B cell (primary cell): ENCODE measurements at places on chromosomes 1 and 21. TPM values are rescaled to one million over a fixed set of nuclear protein-coding genes. Genes with fewer than 3 reads are reported as not detected.

- no peak for DNase-seq
- no peaks in the 10 kb centered on the region for H3K36me3 ChIP-seq
- no peak overlapping the region for H3K27ac ChIP-seq
- peaks cover 3% of the 10 kb centered on the region for H3K27me3 ChIP-seq
Measured at GRCh38 chr1:6409053-6409452, 10.7 kb downstream of the HES2 start.

GRCh38 chr21:41597811-41598231 is 89.9 kb upstream of the TMPRSS2 start:
- no peak for DNase-seq
- no peaks in the 10 kb centered on the region for H3K4me1 ChIP-seq
- no peak overlapping the region for H3K4me3 ChIP-seq
- no peaks in the 10 kb centered on the region for H3K36me3 ChIP-seq

- H3K4me3 ChIP-seq, result no peak overlapping the region
- H3K27ac ChIP-seq, result no peak overlapping the region
- H3K27me3 ChIP-seq, result no peaks in the 10 kb centered on the region
- DNase-seq, result peak; percentile 22
- no peaks in the 10 kb centered on the region for H3K4me1 ChIP-seq
- no peaks in the 10 kb centered on the region for H3K36me3 ChIP-seq
Measured at GRCh38 chr21:16194095-16194787, 464.5 kb downstream of the USP25 start.

DNA sequence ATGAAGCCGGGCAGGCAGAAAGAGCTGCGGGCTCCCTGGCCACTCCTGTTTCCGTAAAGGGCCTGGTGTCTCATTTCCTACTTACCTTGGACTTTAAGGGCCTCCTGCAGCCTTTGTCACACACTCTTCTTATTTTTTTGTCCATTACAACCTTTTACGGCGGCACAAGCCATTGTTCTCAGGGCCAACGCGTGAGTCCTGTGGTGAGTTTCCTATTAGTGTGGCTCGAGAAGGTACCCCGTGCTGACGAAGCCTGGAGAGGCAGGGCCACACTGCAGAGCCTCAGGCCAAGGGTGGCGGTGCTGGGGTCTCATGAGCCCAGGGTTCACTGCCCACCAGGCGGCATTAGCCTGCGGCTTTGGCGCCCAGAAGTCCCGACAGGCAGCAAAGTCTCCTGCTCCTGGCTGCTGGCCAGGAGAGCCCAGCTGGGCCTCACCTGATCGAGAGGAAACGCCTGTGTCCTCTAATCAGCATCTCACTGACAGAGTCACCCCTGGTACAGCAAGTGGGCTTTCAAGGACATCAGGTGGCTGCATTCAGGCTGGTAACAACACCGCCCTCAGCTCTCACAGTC is 62.0 kb downstream of the SIK1 start:
- peaks cover 36% of the 10 kb centered on the region for H3K4me1 ChIP-seq
- H3K4me3 ChIP-seq, result no peak overlapping the region
- H3K27me3 ChIP-seq, result no peaks in the 10 kb centered on the region
- no peak for DNase-seq

DNA sequence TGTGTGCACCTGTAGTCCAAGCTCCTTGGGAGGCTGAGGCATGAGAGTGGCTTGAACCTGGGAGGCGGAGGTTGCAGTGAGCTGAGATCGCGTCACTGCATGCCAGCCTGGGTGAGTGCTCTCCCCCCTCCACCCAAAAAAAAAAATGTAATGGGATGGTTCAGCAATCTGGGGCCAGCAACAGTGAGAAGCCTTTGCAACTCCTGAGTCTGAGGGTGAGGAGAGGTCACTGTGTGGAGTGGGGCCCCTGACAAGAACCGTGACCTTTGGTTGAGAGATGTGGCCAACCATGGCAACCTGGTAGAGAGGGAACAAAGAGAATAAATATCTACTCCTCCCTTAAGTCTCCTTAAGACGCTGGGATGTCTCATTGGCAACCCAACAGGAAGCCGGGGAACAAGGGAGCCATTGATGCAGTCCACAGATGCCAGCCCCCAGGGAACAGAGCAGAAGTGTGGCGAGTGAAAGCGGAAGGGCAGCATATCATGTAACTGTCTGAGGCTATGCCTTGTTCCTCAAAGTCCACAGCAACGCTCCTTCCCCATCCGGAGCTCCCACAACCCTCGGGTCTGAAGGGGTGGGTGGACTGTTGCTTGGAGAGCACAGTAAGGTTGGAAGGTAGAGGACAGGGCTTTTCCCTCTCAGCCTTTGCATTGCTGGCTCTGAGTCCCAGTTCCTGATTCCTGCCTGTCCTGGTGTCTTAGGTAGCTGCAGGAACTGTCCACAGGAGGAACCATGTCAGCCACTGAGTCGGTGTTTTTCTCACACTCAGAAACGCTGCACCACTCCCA is 8.3 kb downstream of the TRNP1 start:
- DNase-seq, result peak; percentile 86
- peak overlapping the region; percentile 49 for H3K27ac ChIP-seq
- H3K4me3 ChIP-seq, result no peak overlapping the region

COL11A1 gene
- not detected in 2 replicates for total RNA-seq

GRCh38 chr1:228865627-228866330 is 130.5 kb downstream of the RHOU start:
- DNase-seq, result no peak
- no peaks in the 10 kb centered on the region for H3K4me1 ChIP-seq
- H3K36me3 ChIP-seq, result no peaks in the 10 kb centered on the region
- no peak overlapping the region for H3K27ac ChIP-seq
- H3K4me3 ChIP-seq, result no peak overlapping the region

ST6GALNAC3 gene
- 13.4 and 17.3 TPM in 2 replicates for total RNA-seq

- no peak overlapping the region for H3K4me3 ChIP-seq
- no peak for DNase-seq
- no peaks in the 10 kb centered on the region for H3K36me3 ChIP-seq
- no peaks in the 10 kb centered on the region for H3K4me1 ChIP-seq
Measured at GRCh38 chr1:21579791-21580190, 70.6 kb downstream of the ALPL start.

GRCh38 chr1:185351734-185352466 is 34.9 kb upstream of the IVNS1ABP start:
- H3K36me3 ChIP-seq, result no peaks in the 10 kb centered on the region
- H3K27me3 ChIP-seq, result no peaks in the 10 kb centered on the region
- DNase-seq, result no peak
- H3K27ac ChIP-seq, result no peak overlapping the region

GRCh38 chr1:22399421-22400091 is 52.1 kb upstream of the ZBTB40 start:
- H3K27me3 ChIP-seq, result peaks cover 30% of the 10 kb centered on the region
- H3K27ac ChIP-seq, result no peak overlapping the region
- no peak for DNase-seq
- no peaks in the 10 kb centered on the region for H3K4me1 ChIP-seq

LYSMD1 gene
- total RNA-seq, result 5.8 TPM in 2 replicates

- H3K27ac ChIP-seq, result no peak overlapping the region
- no peak for DNase-seq
- no peaks in the 10 kb centered on the region for H3K4me1 ChIP-seq
- no peaks in the 10 kb centered on the region for H3K36me3 ChIP-seq
- H3K27me3 ChIP-seq, result no peaks in the 10 kb centered on the region
Measured at GRCh38 chr1:215160351-215160750, 77.8 kb downstream of the KCNK2 start.

DNA sequence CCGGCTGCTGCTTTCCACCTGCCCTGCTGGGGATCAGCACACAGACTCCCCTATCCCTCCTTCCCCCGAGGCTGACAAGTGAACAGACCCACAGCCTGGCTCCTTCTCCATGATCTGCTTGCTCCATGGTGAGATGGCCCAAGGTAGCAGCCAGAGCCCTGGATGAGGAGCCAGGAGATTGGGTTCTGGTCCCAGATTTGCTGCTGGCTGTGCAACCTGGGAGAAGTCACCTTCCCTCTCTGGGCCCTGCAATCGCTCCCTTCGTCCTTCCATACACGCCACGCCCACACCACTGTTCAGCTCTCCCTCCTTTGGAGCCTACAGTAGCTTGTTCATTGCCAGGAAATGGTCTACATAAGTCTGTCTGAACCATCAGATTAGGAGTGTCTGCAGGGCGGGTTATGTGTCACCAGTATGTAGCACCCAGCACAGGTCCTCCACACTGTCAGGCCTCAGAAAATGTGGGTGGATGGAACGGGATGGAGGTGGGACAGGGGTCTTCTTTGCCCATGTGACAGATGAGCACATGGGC is 9.2 kb upstream of the EPHA8 start:
- no peaks in the 10 kb centered on the region for H3K4me1 ChIP-seq
- no peaks in the 10 kb centered on the region for H3K36me3 ChIP-seq
- H3K4me3 ChIP-seq, result no peak overlapping the region
- H3K27me3 ChIP-seq, result peaks cover 34% of the 10 kb centered on the region

S100A14 gene
- not detected in 2 replicates for total RNA-seq

ZNF593OS gene
- total RNA-seq, result not detected in 2 replicates

ITLN2 gene
- total RNA-seq, result not detected in 2 replicates

GRCh38 chr1:69175053-69175452 is 392.7 kb upstream of the LRRC7 start:
- no peaks in the 10 kb centered on the region for H3K36me3 ChIP-seq
- no peaks in the 10 kb centered on the region for H3K27me3 ChIP-seq
- no peak overlapping the region for H3K4me3 ChIP-seq
- DNase-seq, result no peak

DNA sequence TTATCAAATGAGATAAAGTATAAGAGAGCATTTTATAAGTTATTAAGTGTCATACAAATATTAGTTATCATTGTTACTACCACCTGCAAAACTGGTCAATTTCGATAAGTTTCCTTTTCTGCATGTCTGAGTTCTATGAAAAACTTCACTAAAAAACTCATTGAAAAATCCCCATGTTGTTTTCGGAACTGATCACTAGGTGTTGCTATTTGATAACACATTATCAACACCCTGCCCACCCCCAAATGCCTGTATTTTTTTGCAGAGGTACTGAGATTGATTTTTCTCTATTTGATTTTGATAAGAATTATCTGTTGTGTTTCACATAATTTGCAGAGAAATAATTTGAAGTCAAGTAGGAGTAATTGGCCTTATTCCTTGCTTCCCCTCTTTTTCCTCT is 22.1 kb upstream of the DISP1 start:
- no peak overlapping the region for H3K4me3 ChIP-seq
- peaks cover 21% of the 10 kb centered on the region for H3K4me1 ChIP-seq
- H3K27ac ChIP-seq, result no peak overlapping the region
- no peaks in the 10 kb centered on the region for H3K36me3 ChIP-seq

DNA sequence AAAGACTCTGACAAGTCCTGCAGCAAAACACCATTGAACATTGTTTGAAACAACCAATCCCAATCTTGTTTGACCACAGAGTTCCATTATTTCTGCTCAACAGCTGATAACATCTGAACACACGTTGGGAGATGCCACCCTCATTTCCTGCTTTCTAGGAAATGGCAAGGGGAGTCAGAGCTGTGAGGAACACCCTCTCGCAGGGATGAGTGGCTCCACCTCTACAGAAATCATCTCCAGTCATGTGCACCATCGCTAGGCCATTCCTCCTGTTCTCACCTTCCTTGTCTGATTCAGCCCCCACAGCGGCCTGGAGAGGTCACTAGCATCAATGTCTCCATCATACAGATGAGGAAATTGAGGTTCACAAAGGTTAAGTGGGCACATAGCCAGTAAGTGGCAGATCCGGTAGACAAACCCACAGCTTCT is 22.4 kb upstream of the RUNX3 start:
- no peaks in the 10 kb centered on the region for H3K36me3 ChIP-seq
- no peaks in the 10 kb centered on the region for H3K27me3 ChIP-seq
- no peak overlapping the region for H3K4me3 ChIP-seq
- peak; percentile 58 for DNase-seq
- peaks cover 54% of the 10 kb centered on the region for H3K4me1 ChIP-seq

DNA sequence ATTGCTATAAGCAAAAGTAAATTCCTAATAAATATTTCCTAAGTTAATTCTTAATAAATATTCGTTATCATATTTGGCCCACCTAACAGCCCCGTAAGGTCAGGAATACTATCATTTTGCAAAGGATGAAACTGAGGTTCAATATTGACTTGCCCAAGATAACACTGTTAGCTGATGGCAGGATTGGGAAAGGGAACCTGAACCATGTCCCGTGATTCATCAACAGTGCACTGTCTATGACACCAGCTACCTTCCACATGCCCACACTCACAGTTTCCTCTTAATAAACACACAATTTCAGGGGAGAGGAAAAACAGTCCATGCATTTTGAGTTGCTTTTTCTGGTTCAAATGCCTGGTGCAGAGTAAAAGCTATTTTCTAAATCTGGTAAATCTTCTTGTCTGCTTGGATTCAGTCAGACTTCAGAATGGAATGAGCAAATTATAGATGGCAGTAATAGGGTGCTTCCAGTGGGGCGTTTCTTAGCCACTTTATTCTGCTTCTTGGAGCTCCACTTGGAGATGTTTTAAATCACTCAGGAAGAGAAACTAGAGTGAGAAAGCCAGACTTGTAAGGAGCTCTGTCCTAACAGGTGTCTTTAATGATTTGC is 354.6 kb downstream of the PDE4B start:
- no peak overlapping the region for H3K4me3 ChIP-seq
- no peaks in the 10 kb centered on the region for H3K4me1 ChIP-seq
- DNase-seq, result no peak
- no peak overlapping the region for H3K27ac ChIP-seq
- no peaks in the 10 kb centered on the region for H3K27me3 ChIP-seq

DNA sequence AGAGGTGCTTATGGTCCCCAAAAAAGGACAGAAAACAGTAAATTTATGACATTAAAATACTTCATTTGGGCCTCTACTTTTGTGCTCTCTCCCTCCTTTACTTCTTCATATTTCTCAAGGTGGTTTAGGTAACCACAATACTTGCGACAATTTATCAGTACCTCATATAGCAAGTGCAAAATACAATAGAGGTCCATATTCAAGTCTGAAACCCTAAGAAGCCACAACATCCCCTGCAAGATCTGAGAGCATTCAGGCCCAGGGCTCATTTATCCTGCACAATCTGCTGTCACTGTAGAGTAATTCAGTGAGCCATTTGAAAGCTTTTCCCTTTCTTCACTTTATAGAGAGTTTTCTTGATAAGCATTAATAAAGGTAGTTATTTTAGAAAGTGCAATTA is 24.2 kb upstream of the ATP6V1G3 start:
- DNase-seq, result no peak
- H3K4me1 ChIP-seq, result no peaks in the 10 kb centered on the region
- H3K27ac ChIP-seq, result no peak overlapping the region
- no peaks in the 10 kb centered on the region for H3K36me3 ChIP-seq
- no peaks in the 10 kb centered on the region for H3K27me3 ChIP-seq

DNA sequence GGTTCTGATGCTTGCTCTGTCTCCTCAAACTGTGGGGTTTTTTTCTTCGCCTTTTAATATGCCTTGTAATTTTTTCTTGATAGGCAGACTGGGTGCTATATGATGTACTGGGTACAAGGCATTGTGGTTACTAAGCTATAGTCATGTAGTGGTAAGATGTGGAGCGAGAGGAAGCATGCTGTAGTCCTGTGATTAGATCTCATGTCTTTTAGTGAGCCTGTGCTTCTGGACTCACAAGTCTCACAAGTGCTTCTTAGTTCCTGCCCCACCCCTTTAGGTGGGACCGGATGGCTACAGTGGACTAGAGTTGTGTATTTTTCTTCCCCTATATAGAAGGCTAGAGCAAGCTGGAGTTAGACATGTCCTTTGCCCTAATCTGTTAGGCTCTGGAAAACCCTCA is 178.7 kb downstream of the DNM3 start:
- H3K4me3 ChIP-seq, result no peak overlapping the region
- H3K36me3 ChIP-seq, result no peaks in the 10 kb centered on the region
- DNase-seq, result no peak
- H3K27ac ChIP-seq, result no peak overlapping the region

- no peaks in the 10 kb centered on the region for H3K36me3 ChIP-seq
- DNase-seq, result no peak
- H3K27ac ChIP-seq, result no peak overlapping the region
- no peaks in the 10 kb centered on the region for H3K4me1 ChIP-seq
- no peak overlapping the region for H3K4me3 ChIP-seq
Measured at GRCh38 chr21:18245464-18245967, 883 bp downstream of the CHODL start.
